ENCODE measurements at places on chromosomes 12 and 14. TPM values are rescaled to one million over a fixed set of nuclear protein-coding genes. Genes with fewer than 3 reads are reported as not detected.

Gene CD4
- 2.0 TPM for total RNA-seq

DNA sequence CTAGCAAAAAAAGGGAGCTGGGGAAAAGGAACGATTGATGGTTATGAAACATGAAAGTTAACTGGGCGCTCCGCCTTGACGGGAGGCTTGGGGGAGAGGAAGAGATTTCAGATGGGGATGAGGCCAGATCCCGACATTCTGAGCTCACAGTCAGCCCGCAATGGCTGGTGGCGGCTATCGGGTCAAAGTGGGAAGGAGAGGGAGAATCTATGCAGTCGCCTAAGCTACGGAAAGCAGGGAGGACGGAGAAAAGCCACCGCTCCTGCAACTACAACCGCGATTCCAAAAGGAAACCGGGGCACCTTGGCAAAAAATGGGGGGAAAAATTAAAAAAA lies 502 bp downstream of the MPHOSPH9 start:
- no peak for DNase-seq

- no peak for DNase-seq
These were observed 30.4 kb upstream of the BCAT1 start for GRCh38 chr12:24979329-24979728.

Gene GCH1
- total RNA-seq = 1.6 TPM

- no peak for DNase-seq
These were observed 22.7 kb downstream of the BEST3 start for GRCh38 chr12:69676257-69677012.

DNA sequence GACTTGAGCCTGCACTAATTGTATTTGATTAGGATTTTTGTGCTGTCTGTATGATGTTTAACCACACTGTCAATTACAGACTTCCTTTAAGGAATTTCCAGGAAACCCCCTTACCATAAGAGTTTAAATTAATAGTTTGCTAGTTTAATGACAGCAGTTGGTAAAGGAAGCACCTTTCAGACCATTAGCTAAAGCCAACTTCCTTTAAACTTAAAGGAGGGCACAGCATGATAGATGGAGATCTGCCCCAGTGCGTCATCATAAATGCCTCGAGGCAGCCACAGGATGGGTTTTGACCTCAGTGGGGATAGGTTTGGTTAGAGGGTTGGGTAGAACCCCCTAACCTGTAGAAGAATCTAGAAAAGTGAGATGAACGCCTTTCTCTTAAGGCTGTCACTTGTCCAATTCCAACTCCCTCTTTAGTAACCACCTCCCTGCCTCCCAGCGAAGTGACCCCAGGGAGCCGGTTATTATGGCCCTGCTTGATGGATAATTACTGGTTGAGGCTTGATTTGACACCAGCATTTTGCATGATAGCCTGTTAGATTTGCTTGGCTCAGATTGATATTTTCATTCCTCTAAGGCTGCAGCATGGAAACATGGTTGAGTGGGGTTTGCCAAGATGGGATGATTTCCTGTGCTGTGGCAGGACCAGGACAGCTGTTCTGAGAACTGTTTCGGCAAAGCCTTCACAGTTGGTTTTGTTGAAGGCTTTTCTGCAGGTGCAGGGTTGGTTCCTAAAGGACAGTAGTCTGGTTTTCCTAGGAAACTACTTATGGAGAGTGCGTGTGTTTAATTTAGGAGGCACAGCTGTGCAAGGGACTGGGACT lies 62.7 kb downstream of the CHST11 start:
- no peak for DNase-seq

Gene B3GNT4
- total RNA-seq = 11.8 TPM

Measured in frontal cortex (tissue), 4 donors.